ENCODE measurements at places on chromosomes 7 and 10. TPM values are rescaled to one million over a fixed set of nuclear protein-coding genes. Genes with fewer than 3 reads are reported as not detected.

Gene ASCC1
- 29.6 TPM for total RNA-seq

Gene SLC12A9
- 17.2 TPM for total RNA-seq

Gene ABCB1
- total RNA-seq: 4.1 TPM

Gene SERPINE1
- 1,622 TPM for total RNA-seq

Gene BAG3
- 13.3 TPM for total RNA-seq

Gene HEPACAM2
- total RNA-seq: not detected

Gene SFTPA1
- total RNA-seq: not detected

Gene PNLIPRP3
- total RNA-seq: not detected

Gene ITGA8
- under 0.01 TPM for total RNA-seq

Gene CDC14C
- total RNA-seq: not detected

Gene SPDYE8
- not detected for total RNA-seq

Gene VENTX
- not detected for total RNA-seq

Gene ECD
- 33.4 TPM for total RNA-seq

Gene C10orf53
- total RNA-seq: not detected

Gene IL6
- total RNA-seq: 16.3 TPM

Gene PGAM2
- not detected for total RNA-seq

Gene ADAM8
- 1.1 TPM for total RNA-seq

Gene PODXL
- total RNA-seq: 74.4 TPM

Gene CLDN3
- 0.32 TPM for total RNA-seq

Gene CARD11
- 1.7 TPM for total RNA-seq

Gene TTYH3
- total RNA-seq: 48.1 TPM

Gene PDZD7
- 0.65 TPM for total RNA-seq

Gene NEUROD6
- not detected for total RNA-seq

Gene CCZ1B
- 65.9 TPM for total RNA-seq

Gene APBB1IP
- total RNA-seq: not detected

Gene CALCR
- not detected for total RNA-seq

Gene MALRD1
- total RNA-seq: under 0.01 TPM

Gene RNF32
- total RNA-seq: 0.15 TPM

Gene LIPN
- total RNA-seq: not detected

Gene CLRN3
- not detected for total RNA-seq

Gene OPALIN
- not detected for total RNA-seq

Gene SGPL1
- 14.0 TPM for total RNA-seq

Gene FXYD4
- total RNA-seq: not detected

Gene CCDC6
- total RNA-seq: 21.4 TPM

Gene GPR15LG
- not detected for total RNA-seq

Gene ABCF2
- 79.8 TPM for total RNA-seq

Gene MKLN1
- 17.2 TPM for total RNA-seq

Gene AEBP1
- 4.7 TPM for total RNA-seq
